LHCN-M2 (cell line): ENCODE measurements at places on chromosomes 6 and 20. TPM values are rescaled to one million over a fixed set of nuclear protein-coding genes. Genes with fewer than 3 reads are reported as not detected.

Gene GSTA5
- not detected in 2 replicates for total RNA-seq

Gene PDYN
- not detected in 2 replicates for total RNA-seq

Gene TMC2
- total RNA-seq = not detected in 2 replicates

Gene SMPDL3A
- 10.0 and 13.4 TPM in 2 replicates for total RNA-seq

Gene SLC22A23
- 0.77 and 1.6 TPM in 2 replicates for total RNA-seq

Gene PRND
- not detected in 2 replicates for total RNA-seq

Gene RIPPLY2
- total RNA-seq = not detected in 2 replicates

Gene CRISP3
- total RNA-seq = not detected in 2 replicates

Gene SLC22A16
- total RNA-seq = not detected in 2 replicates

Gene SNX21
- total RNA-seq = 75.8 and 80.3 TPM in 2 replicates

- no peak for DNase-seq
These were observed 31.1 kb downstream of the SNAP91 start for GRCh38 chr6:83677791-83678190.

DNA sequence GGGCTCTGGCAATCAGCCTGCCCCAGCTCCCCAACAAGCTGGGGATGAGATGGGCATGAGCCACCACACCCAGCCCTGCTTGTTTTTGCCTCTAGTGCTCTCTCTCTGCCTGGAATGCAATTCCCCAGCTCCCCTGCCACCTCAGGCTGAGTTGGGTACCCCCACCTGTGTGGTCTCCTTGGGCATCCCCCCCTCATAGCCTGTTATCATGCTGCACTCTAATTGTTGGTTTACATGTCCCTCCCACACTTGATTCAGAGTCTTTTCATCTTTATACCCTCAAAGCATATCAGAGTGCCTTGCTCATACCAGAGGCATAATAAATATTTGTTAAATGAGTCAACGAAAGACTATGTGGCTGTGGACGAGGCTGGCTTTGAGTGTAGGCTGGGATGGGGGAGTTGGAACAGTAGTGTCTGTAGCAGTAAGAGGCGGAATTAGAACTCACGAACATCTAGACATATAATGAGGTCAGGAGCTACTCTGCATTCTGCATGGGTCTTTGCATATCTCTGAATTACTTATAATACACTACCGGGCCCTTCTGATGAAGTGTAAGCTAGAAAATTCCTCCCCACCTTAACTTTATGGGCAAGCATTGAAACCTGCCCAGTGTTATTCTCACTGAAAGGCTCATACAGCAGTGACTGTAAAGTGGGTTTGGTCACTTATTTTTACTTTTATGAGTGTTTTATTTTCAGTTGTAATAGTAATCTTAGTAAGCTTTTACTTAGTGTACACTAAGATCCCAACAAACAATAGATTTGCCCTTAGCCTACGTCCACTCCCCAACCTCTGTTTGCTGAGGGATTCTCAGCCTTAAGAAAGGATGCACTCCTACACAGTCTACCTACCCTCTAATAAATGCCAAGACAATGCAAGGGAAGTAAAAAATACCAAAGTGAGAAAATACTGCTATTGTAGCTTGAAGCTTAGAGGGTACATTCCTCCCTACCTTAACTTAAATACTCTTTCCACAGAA, 58.7 kb downstream of the EDN1 start:
- DNase-seq = peak; percentile 89

- DNase-seq = no peak
These were observed 52.1 kb downstream of the SLC2A10 start for GRCh38 chr20:46761566-46761965.

DNA sequence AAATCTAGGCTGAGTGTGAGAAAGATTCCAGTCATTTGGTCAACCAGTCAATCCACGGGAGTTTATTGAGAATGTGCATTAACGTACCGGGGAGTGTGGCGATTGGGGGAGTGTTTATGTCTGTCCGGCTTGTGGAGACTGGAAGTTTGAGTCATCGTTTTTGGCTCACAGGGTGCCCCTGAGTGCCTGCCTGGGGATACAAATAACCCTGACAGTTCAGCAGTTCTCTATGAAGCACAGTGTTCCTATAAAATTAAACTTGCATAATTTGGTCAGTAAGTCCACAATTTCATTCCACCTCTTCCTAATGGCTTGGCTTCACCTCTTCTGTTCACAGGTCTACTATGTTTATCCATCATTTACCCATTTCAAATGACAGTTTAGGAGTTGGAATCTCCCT, 72.6 kb upstream of the PLEKHG1 start:
- no peak for DNase-seq

GRCh38 chr6:110485491-110485890, 9.1 kb upstream of the SLC22A16 start:
- peak; percentile 31 for DNase-seq

DNA sequence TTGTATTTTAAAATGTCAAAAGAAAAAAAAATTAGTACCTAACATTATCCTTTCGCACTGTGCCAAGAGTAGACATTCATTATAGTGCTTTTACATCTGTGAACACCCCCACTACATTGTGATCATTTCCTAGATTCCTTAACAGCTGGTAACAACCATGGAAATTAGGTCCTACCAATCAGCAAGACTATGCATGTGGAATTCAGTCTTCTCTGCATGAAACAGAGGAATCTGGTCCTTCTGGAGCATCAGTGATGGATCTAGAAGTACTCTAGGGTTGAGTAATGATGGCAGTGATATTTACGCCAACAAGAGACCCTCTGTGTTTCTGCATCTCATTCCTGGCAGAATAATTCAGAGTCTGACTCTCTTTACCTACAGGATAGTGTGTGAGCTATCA, 9.4 kb downstream of the OR12D1 start:
- DNase-seq = no peak

- DNase-seq = peak; percentile 17
These were observed 352.4 kb downstream of the LAMA2 start for GRCh38 chr6:129235167-129236000.

GRCh38 chr20:8260837-8261251, 128.8 kb downstream of the PLCB1 start:
- DNase-seq = no peak

GRCh38 chr20:50675671-50676376, 15.5 kb downstream of the RIPOR3 start:
- DNase-seq = peak; percentile 41

- no peak for DNase-seq
These were observed 114.0 kb upstream of the CARMIL1 start for GRCh38 chr6:25165177-25165576.

DNA sequence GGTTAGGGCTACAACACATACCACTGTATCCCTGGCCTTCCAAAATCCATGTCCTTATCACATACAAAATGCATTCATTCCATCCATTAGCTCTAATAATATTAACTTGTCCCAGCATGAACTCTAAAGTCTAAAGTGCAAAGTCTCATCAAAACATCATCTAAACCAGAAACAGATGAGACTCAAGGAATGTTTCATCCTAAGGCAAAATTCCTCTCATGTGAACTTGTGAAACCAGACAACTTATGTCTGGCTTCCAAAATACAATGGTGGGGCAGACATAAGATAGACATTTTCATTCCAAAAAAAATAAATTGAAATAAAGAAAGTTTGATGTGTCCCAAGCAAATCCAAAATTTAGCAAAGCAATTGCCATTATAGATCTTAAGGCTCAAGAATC, 257.4 kb downstream of the HTR1B start:
- DNase-seq = no peak

DNA sequence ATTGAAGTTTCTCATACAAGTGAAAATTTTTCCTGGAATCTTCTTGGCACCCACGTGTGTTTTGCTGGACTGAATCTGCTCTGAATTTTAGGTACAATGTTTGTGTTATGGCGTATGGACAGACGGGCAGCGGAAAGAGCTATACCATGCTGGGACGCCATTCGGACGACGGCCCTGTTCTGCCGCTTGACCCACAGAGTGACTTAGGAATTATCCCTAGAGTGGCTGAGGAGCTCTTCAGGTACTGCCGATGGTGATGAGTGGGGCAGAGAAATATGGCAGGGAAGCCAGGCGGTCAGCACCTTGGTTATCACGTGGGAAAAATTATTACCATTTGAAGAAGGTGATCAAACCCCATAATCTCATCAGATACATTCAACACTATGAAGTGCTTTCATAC, 36.3 kb downstream of the KIF25 start:
- no peak for DNase-seq

GRCh38 chr6:100230953-100231316, 233.8 kb downstream of the SIM1 start:
- peak; percentile 60 for DNase-seq

GRCh38 chr6:18308070-18308735, 43.9 kb upstream of the DEK start:
- peak; percentile 36 for DNase-seq

GRCh38 chr6:117531346-117531745, 48.9 kb downstream of the DCBLD1 start:
- peak; percentile 85 for DNase-seq

GRCh38 chr6:84417260-84417659, 189.8 kb upstream of the CEP162 start:
- peak; percentile 82 for DNase-seq

DNA sequence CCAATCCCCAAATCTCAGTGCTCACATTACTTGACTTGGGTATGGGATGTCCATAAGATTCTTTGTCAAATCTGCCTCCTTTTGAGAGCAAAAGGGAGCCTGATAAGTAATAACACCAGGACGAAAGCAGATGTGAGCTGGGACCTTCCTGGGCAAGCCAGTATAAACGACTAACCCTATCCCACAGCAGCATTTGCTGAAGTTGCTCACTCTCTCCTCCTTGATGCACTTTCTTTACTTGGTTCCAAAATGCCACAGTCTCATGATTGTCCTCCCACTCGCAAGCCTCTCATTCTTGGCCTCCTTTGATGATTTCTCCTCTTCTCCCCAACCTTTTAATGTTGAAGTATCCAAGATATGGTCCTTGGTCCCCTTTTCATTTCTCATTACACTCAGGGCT, 44.7 kb upstream of the TAGAP start:
- no peak for DNase-seq

DNA sequence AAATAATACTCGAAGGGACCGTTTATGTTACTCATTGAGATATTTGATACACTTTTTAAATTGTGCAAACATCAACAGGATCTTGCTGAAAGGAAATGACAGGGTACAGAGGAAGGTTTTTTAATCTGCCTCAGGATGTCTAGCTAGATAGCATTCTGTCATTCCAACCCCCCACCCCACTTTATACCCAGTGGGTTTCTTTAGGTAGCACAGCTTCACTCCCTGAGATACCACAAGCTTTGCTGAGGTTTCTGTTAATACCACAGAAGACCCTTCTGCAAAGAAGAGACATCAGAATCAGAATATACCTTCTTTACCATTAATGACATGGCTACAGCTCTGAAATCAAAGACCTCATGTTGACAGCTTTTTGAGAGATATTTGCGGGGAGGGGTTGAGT, 1.3 kb downstream of the PHACTR2 start:
- no peak for DNase-seq

DNA sequence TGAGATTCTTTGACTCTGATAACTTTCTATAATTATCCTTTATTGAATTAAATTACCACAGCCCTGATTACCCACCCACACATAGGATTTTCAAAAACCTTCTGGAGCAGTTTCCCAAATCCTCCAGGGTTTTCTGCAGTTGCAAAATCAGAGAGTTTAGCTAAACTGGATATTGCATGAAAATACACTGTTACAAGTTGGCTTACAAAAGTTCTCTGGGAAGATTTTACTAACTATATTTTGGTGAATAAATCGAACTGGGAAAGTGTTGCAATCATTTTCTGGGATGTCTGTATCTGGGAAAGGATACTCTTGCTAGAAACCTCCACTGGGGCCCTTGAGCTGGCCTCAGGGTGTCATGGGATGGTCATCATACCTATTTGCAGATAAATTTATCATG, 97.6 kb upstream of the STMND1 start:
- no peak for DNase-seq

GRCh38 chr20:58657262-58657661, 6.2 kb downstream of the STX16 start:
- no peak for DNase-seq

DNA sequence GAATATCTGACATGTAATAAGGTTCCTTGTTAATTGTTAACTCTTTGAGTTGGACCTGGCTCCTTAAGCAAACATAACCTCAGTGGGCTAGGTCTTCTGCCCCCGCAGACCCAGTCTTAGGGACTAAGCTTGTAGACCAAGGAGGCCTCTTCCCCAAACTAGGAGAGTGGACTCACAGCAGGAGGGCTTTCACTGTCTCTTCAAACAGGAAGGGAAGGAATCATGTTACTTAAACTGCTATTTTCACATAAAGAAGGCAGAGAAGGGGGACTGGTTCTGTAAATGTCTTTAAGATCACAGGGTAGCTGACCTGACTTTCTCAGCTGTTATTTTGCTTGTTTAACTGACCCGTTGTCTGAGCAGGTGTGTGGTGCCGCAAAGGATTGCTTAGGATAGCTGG, 34.9 kb upstream of the PRDM1 start:
- DNase-seq = no peak

GRCh38 chr6:138999949-139000725, 12.1 kb upstream of the REPS1 start:
- DNase-seq = no peak

DNA sequence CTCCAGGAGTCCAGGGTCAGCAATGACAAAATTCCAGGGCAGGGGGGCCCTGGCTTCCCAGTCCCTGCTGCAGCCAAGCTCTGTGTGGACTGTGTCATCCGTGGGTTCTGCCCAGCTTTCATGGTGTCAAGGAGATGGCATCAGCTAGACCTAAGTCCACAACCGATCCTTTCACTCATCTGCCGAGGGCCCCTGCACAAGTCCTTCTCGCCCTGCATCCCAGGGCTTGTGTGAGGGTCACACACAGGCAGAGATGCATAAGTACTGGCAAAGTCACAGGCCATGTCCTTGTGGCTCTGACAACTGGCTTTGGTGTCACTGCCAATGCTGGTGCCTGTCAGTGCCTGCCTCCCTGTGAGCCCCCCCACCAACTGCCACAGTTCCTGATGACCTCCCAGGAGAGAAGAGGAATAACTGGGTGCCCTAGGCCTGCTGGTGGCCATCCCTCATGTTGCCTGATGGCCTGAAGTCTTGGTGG, 181.4 kb upstream of the CST7 start:
- DNase-seq = no peak

DNA sequence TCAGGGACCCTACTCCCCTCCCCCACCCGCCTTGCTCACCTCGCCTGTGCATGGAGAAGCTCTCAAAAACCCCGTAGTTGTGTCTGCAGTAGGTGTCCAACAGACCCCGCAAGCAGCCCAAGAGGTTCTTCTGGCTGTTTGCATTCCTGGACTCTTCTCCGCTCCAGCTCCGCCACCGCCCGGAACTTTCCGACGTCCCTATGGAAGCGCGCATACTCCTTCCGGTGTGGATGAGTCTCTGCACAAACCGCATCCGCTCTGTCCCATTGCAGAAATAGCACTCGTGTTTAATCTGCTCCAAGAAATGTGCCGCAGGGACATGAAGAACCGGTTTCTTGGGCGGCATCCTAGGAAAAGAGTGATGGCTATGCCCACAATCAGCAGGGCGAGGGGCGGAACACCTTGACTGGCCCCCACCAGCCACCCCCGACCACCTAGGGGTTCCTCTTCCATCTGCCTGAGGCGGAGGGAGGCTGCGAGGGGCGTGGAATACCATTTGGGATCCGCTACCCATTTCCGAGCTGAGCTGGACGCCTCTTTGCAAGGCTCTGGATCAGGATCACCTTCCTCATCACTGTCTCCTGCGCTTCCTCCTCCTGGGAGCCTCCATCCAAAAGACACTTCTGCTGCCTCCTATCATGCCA, 20.2 kb downstream of the HLA-DRA start:
- no peak for DNase-seq
